ENCODE measurements at places on chromosomes 6 and 20.

DNA sequence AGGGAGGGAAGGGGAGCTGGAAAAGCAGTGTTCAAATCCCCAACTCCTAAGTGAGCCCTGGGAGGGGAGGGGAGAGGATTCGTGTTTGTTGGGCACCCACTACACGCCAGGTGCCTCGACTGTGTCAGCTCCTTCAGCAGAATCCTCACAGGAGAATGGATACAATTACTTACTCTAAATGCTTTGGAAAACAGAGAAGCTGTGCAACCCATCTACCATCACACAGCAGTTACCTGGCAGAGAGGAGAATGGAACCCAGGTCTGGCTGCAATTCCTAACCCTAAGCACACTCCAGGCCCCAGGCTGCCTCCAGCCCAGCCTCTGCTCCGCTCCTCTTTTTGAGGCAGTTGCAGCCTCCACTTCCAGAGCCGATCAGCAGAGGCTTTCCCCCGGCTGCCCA lies 86.4 kb upstream of the PTPN1 start:
- no peak for DNase-seq

- no peak for DNase-seq
Measured at GRCh38 chr6:52180787-52181558, 5.2 kb upstream of the IL17A start.

GRCh38 chr20:1949347-1950100 lies 44.3 kb downstream of the PDYN start:
- no peak for DNase-seq

DNA sequence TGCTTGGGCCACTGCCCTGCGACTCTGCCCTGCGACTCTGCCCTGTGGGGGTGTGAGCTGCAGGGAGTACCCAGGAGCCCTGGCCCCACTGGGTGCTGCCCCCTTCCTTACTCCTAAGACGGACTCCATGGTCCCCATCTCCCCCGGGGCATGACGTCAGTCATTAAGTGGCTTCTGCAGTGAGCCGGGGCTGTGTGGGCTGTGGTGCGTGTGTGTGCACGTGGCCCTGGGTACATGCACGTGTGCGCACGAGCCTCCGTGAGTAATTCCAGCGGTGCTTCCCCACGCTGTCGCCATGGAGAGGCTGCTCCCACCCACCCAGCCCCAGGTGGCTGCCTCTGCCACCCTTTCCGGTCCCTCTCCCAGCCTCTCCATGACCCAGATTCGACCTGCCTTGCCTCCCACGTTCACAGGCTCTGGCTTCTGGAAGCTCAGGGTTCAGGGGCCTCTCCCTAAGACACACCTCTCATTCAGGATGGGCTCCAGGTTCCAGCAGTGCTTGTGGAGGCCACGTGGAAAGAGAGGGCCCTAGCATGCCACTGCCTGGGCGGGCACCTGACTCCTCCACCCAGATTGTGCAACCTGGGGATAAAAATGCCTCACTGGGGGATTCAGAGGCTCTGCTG lies 88.3 kb downstream of the DLGAP4 start:
- DNase-seq, result no peak

GRCh38 chr6:53327017-53327395 lies 21.7 kb downstream of the ELOVL5 start:
- no peak for DNase-seq

GRCh38 chr6:170035901-170036304 lies 255.0 kb downstream of the DLL1 start:
- DNase-seq, result no peak

GRCh38 chr6:158807515-158808441 lies 11.4 kb downstream of the EZR start:
- DNase-seq, result no peak

GRCh38 chr6:22886650-22887581 lies 317.6 kb downstream of the HDGFL1 start:
- DNase-seq, result no peak

DNA sequence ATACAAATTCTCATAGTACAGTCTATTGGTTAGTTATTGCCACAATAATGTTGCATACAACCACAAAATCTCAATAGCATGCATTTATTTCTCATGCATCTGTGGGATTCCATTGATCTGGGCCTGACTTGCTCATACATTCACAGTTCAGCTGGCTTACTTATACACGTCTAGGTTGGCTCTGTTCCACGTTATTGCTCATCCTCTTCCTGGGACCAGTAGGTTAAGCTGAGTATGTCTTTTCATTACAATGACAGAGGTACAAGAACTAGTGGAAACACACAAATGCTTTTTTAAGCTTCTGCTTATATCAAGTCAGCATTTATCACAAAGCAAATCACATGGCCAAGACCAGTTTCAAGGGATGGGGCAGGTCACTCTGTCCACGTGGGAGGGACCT lies 485.3 kb upstream of the BTBD3 start:
- no peak for DNase-seq

GRCh38 chr6:41413250-41413649 lies 77.8 kb downstream of the NCR2 start:
- no peak for DNase-seq

GRCh38 chr6:10521104-10521808 lies at the start of gene GCNT2:
GCNT2 (plus strand) TSS chr6:10521351; CDS start chr6:10528912, 7,561 bp downstream.
- DNase-seq, result no peak

GRCh38 chr6:11543919-11544518 lies 6.5 kb downstream of the TMEM170B start:
- DNase-seq, result no peak

DNA sequence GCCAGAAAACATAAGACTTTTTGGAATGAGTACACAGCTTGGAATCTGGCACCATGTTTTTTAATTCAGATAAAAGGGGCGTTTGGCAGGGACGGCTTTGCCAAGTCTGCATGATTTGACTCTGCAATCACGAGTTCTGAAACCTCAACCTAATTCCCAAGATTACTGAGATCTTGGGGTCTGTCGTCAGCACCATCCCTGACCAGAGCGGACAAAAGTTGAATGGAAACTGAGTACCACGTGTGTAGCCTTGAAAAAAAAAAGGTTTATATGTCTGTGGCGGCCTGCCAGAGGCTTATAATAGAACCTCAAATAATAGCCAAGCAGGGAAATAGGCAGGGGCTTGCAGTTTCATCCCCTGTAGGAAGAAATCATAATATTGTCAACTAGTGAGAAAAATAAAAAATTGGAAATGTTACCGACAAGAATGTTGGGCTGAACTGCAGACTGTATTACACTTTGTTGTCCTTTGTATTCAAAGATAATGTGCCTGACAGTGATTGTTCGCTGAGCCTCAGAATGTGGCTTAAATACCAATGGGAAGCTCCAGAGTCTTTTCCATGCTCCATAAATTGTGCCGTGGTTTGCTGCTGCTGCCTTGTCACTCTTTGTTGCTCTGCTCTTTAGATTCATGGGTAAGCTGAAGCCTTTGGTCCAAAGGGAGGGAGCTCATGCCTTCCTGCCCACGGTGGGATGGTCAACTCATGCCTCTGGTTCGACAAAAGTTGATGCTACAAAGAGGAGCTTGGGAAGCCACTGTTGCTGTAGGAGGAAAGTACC lies 118.8 kb upstream of the ARID1B start:
- no peak for DNase-seq

DNA sequence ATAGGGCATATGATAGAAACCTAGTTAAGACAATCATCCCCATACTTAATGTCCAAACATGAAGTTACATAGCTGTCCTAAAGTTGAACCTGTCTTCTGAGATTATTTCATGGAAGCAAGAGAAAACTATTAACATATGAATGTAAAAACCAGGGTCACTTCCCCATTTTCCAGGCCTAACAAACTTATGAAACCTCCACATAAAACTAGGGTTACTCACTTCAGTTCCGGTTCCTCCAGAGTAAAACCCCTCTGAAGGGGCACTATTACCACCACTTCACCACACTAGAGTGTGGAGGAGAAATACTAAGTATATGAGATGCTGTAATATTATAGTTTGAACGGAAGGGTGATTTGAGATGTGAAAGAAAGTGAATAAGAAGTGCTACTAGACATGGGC lies 14.9 kb downstream of the PRKN start:
- DNase-seq, result no peak

- no peak for DNase-seq
Measured at GRCh38 chr6:137107767-137108105, 63.0 kb upstream of the IL20RA start.

DNA sequence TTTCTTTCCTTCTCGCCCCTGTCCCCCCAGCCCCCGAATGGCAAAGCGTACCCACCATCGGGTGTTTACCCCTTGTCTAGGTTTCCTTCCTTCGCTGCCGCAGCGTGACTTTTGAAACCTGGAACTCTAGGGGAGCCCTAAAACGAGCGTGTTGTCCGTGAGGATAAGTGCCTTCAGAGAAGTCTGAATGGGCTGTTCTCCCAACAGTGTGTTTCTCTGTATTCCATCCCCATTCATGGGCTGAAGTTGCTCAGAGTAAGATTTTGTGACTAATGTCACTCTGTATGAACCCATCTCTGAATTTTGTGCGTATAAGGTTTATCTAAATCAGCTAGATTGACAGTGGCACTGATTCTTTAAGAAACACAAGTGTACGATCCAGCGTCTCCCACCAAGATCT lies 949 bp downstream of the MACROD2 start:
- DNase-seq, result no peak

DNA sequence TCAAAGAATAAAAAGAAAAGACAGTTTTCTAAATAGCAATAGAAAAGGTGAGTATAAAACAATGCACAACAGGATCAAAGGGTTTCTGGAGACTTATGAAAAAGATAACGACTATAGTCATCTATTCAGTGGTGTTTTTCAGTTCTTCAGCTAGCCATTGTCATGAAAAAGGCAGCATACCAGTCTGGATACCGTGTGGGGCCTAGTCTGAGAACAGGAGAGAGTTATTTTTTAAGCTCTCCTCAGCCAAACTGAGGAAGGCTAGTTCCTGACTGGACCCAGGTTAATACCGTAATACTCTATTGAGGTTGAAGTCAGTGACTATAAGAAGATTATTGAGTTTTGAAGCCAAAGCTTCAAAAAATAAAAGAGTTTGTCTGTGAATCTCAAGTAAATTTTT lies 49.5 kb downstream of the PLN start:
- DNase-seq, result no peak

DNA sequence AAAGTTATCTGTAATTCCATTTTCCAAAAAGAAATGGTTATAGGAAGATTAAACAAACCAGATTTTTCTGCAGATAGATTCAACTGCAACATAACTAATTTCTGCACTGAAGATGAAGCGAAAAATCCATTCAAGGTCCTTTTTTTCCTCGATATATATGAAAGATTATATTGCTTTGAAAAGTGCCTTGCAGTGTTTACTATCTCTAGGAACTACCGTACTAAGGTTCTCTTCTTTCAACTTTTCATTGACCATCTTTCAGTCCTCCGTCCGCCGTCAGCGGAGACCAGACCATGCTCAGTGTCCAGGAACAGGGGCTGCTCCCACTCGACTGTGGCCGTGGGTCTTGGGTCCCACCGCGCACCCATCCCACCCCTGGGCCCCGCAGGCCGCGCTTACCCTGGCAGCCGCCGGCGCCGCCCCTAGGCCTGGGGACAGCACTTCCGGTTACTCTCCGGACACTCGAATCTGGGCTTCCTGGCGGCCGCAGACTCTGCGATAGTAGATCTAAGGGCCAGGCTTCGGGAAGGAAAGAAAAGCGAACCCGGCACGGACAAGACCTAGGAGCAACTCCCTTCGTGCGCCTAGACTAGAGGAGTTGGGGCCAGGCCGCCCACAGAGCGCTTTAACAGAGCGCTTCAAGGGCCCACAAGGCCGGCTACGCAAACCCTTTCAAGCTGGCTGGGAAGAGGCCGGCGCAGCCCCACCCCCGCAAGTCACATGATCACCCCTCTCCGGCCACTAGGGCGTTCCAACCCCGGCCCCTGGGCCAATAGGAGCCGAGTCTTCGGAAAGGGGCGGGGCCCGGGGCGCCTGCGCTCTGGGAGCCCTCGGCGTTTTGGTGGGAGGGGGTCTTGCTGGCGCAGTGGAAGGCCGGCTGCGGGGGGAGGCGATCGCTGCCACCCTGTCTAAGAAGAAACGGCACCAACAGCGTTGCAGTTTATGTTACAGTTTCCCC lies at the start of gene ZNF322:
Gene ZNF322, minus strand, starts transcription at position 705 of the 958 bp plus-strand sequence. CDS start 21,193 bp downstream, outside the sequence.
- peak; percentile 87 for DNase-seq

- DNase-seq, result no peak
Measured at GRCh38 chr6:165178056-165178455, 131.3 kb downstream of the C6orf118 start.

DNA sequence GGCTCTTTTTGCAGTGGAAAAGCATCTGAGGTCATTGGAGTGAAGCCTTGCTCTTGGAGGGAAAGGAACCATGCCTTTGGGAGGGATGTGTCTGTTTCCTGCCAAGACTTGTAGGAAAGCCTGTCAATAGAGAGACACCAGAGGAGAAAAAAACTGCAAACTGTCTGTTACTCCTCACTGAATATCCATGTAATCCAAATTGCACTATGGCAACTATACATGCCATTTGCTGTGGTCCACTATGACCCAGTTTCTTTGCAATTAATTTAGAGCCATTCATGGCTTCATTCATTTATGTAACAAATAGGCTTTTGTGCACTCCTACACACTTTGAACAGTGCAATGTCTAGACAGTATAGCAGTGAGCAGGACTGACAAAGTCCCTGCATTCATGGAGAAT lies 296.5 kb downstream of the SLC35F1 start:
- no peak for DNase-seq

GRCh38 chr20:24617757-24618450 lies 148.5 kb downstream of the SYNDIG1 start:
- DNase-seq, result no peak

DNA sequence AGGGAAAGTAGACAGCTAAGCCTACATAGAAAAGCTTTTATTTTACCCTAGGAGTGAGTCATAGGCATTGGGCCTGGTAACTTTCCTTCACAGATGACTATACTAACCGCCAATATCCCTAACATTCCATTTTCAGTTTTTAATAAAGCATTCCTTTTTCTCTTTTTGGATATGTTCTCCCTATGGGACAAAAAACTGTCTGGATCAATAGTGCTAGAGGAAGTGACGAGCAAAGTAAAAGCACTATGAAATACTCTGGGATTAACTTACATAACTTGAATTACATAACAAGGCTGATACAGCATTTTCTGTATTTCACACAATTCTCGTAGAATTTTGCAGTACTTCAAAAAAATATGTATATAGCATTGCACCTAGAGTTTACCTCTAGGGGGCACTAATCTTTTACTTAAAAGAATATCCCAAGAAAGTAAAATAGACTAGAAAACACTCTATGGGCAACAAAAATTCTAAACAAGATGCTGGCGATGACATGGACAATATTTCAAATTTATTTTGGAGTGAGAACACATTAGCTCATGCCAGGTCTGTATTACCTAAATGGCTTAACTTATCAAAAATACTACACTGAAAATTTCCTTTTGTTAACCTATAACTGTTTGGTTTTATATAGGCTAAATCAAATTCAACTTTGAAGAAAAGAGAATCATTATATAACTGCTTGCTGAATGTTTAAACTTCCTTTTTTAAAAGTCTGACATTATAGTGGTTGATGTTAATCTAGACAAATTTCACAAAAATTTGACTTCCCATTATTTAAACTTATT lies 66.3 kb upstream of the DST start:
- no peak for DNase-seq

DNA sequence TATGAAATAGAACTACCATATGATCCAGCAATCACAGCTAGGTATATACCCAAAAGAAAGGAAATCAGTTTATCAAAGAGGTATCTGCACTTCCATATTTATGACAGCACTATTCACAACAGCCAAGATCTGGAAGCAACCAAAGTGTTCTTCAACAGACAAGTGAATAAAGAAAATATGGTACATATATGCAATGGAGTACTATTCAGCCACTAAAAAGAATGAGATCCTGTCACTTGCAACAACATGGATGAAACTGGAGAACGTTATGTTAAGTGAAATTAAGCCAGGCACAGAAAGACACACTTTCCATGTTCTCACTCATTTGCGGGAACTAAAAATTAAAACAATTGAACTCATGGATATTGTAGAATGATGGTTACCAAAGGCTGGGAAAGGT lies 15.3 kb downstream of the PCNA start:
- DNase-seq, result no peak
